SIG-M5 (cell line): ENCODE measurements at places on chromosomes 5 and 9.

DNA sequence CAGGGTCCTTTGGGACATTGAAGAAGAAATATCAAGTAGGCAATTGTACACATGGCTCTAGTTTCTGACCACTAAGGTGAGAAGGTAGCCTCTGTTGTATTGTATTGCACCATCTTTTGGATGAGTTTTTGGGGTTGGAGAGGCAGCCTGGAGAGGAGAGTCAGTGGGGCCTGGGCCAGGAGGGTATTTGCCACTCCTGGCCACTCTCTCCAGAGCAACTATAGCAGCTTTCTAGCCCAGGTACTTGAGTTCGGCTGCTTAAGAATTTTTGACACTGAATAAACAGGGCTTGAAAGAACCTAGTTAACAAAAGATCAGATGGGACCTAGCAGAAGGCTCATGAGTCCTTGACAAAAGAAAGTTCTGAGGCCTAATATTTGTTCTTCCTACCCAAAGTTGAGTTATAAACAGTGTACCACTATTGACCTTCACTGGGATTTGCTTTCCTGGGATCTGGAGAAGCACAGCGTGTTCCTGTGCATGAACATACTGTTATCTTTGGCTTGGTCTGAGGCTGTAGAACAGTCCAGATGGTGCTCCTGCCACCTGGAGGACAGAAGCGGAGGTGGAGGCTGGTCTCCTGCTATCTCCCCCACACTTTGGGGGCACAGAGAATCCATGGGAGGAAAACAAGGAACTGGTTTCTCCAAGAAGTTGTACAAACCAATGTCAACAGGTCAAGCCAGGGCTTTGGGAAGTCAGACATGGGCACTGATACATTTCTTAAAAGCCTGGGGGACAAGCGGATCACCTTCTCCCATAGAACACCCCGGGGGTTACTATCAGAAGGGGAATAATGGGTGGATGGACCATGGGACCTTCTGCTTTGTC, 110.4 kb upstream of the LIFR start:
- no peak for DNase-seq

DNA sequence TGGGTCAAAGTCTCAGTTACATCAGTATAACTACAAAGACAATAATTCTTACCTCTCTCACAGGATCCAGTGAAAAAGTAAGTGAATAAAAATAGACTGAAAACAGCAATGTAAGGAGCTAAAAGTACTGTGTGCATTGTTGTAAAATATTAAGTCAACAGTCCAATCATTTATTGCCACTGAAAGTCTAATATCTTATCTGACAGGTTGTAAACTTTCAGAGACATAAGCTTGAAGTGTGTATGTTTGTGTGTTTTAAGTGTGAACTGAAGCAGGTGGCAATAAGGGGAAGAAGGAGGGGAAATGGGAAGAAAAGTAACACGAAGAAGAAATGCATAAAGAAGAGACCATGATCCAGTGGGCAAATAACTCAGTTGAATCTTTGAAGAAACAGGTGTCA, 229.7 kb upstream of the TAS2R1 start:
- DNase-seq: no peak

DNA sequence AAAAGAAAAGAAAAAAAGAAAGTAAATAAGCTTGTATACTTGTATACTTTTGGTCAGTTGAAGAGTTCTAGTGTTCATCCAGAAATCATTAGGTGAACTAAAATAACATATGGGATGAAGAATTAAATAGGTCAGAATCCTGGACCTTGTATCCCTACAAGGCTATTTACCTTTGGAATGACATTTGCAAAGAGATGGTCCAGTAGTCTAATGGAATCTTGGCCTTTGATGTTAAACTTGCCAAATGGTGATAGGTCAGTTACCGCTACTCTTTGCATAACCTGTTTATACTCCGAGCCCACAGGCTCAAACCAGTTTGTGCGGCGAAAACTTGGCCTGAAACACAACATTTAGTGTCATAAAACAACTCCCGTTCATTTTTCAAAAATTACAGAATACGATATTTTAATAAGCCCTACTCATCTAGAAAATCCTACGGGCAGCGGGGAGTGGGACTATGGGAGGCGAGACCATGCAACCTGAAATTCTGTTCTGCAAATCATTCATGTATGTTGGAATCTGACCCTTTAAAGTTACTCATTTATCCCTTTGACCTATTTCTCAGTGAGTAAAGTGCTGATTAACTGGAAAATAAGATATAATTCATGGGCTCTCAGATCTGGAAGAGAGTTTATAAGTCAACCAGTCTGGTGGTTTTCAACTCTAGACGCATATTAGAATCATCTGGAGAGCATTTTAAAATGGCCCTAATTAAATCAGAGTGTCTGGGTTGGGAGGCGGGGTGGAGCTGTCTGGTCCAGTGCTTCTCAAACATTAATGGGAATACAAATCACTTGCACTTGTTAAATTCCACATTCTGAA, 38.6 kb downstream of the DMGDH start:
- DNase-seq: no peak

DNA sequence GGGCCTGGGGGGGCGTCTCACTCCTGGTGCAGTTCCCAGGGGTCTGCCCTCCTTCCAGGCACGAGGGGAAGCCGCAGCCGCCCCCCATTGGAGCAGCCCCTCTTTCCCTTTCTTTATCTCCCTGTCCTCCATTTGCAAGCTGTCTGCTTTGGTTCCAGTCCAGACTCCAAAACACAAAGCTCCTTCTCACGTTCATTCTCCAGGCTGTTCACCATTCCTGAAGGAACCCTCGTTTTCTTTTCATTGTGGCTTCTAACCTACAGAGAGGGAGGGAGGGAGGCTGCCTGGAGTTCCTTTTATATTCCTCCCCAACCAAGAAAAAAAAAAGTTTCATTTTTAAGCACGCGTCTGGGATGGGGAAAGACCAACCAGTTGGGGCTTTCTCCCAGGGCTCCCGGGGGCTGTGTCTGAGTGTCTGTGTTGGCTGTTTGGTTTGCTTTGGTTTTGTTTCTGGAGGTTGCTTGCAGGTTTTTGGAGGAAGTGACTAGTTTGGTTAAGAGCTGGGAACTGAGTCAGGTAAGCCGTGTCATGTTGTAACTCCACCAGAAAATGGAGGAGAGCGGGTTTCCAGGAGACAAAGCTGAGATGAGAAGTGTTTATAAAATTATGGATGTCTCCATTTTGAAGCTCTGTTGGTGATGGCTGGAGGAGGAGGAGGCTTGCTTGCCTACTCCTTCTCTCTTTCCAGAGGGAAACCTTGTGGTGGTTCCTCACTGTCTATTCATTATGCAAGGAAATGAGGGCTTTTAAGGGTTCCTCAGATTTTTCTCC, 1.6 kb downstream of the ZNF462 start:
- no peak for DNase-seq

GRCh38 chr5:97534166-97534565, 351.1 kb upstream of the RIOK2 start:
- DNase-seq: peak; percentile 47

GRCh38 chr5:126492939-126493338, 69.7 kb downstream of the GRAMD2B start:
- no peak for DNase-seq

DNA sequence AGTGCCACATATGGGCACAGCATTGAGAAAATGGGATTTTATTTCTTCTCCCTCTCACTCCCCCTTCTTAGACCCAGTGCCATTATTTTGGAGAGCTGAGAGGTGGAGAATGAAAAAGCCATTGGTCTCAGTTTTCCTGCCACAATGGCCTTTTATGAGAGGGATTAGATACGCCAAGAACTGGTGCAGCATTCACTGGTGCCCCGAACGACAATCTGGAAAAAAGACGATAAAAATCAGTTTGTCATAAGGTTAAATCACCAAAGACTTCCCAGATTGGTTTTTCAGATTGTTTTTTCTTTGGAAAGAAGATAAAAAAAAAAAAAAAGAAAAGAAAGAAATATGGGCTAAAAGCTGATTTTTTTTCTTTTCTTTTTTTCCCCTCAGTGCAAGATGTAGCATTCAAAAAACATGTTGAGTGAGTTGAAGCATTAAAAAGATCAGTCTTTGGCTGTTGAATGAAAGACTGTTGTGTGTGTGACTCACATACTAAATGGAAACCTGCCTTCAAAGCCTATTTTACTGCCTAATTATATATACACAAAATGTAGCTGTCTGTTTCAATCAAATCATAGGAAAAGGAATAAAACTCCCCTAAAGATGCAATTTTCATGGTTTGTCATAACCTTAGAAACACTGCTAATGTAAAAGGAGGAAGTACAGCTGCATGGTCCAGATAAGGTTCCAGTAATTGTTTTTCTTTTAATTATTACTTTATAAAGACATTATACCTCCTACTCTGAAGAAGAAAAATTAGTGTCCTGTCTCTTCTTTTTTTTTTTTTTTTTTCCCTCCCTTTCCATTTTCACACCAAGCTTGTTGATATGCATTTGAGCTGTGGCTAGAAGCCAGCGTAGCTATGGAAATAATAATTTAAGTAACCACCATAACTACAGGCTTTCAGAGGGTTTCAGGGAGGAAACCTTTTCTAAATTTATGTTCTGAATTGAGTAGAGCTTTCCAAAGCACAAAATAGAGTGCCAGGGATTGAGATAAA, 27.2 kb upstream of the ZNF608 start:
- DNase-seq: no peak

DNA sequence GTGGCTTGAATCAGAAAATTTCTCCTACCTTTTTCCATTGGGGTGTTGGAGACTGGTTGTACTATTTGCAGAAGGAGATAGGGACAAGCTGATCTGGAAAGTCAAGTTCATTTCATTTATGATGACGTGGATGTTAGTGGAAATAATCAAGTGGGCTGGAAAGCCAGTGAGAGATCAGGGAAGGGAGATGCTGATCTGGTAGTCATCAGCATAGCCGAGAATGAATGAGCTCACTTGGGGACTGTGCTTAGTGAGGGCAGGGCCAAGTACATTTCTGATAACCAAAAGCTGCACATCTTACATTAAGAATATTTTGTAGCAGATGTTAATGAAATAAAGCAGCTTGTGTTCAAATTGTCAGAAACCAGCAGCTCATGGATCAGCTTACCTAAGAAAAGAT, 12.1 kb downstream of the MAN2A1 start:
- no peak for DNase-seq

DNA sequence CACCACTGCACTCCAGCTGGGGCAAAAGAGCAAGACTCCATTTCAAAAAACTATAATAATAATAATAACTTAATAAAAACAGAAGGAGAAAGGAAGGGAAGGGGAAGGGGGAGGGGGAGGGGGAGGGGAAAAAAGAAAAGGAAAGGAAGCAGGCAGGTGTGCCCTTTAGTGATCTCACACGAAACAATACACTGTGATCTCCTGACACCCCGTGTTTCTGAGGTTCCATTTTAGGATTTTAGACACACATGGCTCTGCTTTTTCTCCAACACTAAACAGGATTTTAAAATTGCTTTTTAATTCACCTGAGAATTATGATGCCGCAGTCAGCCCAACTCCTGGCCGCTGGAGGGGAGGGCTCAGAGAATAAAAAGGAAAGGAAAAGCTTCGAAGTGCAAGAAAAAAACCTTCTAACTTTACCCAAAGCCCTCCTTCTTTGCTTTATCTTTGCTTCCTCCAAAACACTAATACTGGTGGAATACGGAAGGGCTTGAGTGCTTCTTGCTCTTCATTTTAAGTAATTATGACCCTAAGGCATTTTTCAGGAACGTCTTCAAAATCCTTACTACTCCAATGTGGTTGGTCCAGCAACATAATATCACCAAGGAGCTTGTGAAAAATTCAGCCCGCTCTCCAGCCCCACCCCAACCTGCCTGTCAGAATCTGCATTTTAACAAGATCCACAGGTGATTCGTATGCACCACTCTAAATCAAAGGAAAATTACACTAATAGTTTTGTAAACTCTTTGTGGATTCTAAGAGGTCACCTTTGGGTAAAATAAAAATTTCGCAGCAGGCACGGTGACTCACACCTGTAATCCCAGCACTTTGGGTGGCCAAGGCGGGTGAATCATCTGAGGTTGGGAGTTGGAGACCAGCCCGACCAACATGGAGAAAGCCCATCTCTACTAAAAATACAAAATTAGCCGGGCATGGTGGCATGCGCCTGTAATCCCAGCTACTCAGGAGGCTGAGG, 66.0 kb downstream of the MYO10 start:
- DNase-seq: no peak

DNA sequence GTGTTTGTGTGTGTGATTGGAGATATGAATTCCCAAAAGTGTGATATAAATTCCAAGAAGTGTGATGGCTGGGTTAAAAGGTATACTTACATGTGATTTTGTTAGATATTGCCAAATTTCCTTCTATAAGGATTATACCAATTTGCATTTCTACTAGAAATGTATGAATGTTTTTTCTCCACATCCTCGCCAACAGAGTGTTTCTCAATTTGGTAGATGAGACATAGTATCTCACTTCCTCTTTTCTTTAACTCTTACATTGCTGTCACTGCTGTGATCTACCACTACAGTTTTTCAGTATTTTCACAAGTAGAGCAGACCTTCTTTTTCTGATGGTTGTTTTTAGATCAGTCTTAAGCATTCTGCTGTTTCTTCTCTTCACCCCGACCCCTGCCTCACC, 111.3 kb downstream of the FER start:
- peak; percentile 51 for DNase-seq

DNA sequence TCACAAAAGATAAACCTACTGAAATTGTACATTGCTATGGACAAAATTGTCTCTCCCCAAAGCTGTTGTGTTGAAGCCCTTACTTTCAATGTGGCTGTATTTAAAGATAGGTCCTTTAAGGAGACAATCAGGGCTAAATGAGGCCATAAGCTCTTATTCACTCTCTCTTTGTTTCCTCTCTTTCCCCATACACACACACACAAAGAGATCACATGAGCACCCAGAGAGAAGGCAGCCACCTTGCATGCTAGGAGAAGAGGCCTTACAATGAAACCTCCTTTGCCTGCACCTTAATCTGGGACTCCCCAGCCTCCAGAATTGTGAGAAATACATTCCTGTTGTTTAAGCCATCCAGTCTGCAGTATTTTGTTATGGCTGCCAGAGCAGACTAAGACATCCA, 1295.6 kb upstream of the CDH6 start:
- no peak for DNase-seq

DNA sequence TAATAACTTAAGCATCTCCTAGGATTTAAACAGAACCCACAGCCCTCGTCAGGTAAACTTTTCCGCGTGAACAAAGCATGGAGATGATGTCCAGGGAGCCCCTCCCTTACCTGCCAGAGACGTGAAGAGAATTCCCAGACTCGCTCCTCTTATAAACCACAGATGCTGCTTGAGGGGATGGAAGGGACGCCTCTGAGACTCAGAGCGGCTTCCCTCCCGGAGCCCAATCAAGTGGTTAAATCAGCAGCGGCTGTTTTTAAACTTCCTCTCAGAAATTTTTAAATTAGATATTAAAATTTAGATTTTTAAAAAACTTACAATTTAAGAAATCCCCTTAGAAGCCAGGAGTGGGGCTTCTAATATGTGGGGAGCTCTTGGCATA, 71.8 kb downstream of the RAPGEF1 start:
- no peak for DNase-seq

DNA sequence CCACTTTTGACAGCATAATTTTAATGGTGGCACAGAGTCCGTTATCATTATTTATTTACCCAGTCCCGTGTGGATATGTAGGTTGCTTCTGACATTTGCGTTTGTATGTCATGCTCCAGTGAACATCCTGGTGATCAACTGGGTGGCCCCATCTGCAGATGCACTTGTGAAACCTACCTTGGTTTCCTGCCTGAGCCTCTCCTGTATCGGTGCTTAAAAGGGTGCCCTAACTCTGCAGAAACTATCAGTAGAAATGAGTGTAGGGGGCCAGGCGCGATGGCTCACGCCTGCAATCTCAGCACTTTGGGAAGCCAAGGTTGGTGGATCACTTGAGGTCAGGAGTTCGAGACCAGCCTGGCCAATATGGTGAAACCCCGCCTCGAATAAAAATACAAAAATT, 92.1 kb upstream of the IER5L start:
- no peak for DNase-seq

- no peak for DNase-seq
Observed at GRCh38 chr5:178820001-178820400, 39.8 kb upstream of the ZNF354B start.
